ENCODE measurements at places on chromosomes 4 and X.

- no peak for DNase-seq
These were observed 601.4 kb downstream of the KCNIP4 start for GRCh38 chr4:21347142-21347541.

- no peak for DNase-seq
These were observed 90.3 kb downstream of the ARX start for GRCh38 chrX:24925430-24925829.

DNA sequence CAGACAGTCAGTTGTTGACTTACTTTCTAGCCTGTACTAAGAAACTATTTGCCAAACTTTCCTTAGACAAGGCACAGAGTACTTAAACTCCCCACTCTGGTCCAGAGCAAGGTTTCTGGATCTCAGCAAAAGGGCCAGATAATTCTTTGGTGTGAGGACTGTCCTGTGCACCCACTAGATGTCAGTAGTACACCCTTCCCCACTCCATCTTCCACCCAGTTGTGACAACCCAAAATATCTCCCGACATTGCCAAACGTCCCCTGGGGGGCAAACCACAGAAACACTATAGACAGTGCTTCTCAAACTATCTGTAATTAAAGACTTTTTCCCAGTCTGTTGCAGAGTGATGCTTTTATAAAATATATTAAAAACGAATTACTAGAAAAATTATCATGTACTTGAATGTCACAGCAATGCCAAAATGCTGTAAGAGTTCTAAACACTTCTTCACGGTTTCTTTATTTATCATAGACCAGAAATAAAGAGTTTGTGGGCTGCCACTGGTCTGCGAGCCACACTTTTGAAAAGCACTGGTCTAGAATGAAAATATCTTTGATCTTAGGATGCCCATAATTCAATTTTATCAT, 203.5 kb downstream of the PRDM5 start:
- DNase-seq = no peak

GRCh38 chr4:80142394-80143306, 54.7 kb upstream of the PRDM8 start:
- DNase-seq = no peak

- no peak for DNase-seq
These were observed 12.4 kb downstream of the CLCN4 start for GRCh38 chrX:10169175-10169574.

DNA sequence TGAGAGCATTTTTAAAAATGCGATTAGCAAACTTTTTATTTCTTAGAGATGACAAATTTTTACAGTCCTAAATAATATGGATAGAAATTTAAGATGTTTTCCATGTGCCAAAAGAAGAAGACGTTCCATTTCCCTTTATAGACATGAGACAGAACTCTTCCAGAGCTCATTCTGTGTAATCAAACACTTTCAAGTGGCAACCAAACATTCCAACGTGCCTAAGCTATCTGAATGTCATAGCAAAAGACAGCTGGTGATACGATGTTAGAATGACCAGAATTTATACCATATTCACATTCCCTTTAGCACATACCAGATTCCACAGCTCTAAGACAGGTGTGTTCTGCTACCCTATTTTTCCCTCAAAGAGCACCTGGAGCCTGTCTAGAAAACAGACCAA, 133.2 kb downstream of the ENOX2 start:
- no peak for DNase-seq

DNA sequence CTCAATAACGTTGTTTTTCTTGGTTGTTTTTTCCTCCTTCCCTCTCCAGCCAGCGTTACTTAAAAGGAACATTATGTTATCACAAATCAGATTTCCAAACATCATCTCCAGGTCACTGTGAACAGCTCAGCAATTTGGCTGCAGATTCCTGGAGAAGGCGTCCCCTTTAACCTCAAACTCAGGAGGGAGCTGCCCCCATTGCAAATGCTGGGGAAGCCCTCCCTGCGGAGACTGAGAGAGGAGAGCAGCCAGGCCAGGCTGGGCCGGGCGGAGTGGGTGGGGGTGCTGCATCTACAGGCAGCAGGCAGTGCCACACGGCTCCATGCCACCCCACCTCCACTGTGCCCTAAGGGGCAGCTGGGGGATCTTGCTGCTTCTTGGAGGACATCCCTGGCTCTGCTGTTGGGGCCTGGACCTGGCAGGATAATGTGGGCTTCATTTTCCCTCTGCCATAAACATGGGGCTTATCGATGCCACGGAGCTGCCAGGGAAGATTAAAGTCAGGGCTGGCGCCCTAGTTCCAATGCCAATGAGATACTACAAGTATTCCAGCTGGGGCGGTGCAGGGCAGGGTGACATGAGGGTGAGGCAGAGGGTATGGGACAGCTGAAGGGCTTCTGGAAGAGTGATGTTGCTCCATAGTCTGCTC, 148.8 kb downstream of the PJA1 start:
- no peak for DNase-seq

GRCh38 chrX:53441531-53442321, 7.6 kb upstream of the HSD17B10 start:
- DNase-seq = peak; percentile 82

- no peak for DNase-seq
These were observed 15.7 kb downstream of the ADGRA3 start for GRCh38 chr4:22500128-22500611.

DNA sequence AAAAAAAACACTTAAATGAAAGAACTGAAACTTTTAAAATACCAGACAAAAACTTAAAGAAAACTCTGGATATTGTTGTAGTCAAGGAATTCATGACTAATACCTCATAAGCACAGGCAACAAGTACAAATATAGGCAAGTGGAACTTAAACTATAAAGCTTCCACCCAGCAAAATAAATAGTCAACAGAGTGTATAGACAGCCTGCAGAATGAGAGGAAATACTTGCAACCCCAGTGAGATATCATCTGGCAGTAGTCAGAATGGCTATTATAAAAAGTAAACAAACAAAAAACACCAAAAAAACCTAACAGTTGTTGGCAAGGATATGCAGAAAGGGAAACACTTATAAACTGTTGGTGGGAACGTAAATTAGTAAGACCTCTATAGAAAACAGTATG, 9.6 kb upstream of the RPS6KA6 start:
- DNase-seq = no peak
